ENCODE measurements at places on chromosomes 5 and 9. TPM values are rescaled to one million over a fixed set of nuclear protein-coding genes. Genes with fewer than 3 reads are reported as not detected.

Gene CCDC152
- total RNA-seq: 1.5 TPM

Gene GFI1B
- not detected for total RNA-seq

Gene PFN3
- total RNA-seq: not detected

Gene CDH6
- 2.3 TPM for total RNA-seq

Gene SUSD3
- total RNA-seq: not detected

GRCh38 chr5:109830955-109831502 lies 141.3 kb downstream of the MAN2A1 start:
- no peak overlapping the region for H3K27ac ChIP-seq
- peaks cover 32% of the 10 kb centered on the region for H3K36me3 ChIP-seq
- no peak overlapping the region for H3K4me3 ChIP-seq
- H3K4me1 ChIP-seq: no peaks in the 10 kb centered on the region
- DNase-seq: no peak

- no peaks in the 10 kb centered on the region for H3K4me1 ChIP-seq
- no peaks in the 10 kb centered on the region for H3K36me3 ChIP-seq
- no peak overlapping the region for H3K27ac ChIP-seq
- no peak for DNase-seq
Measured at GRCh38 chr5:58871648-58872242, 288.9 kb downstream of the RAB3C start.

DNA sequence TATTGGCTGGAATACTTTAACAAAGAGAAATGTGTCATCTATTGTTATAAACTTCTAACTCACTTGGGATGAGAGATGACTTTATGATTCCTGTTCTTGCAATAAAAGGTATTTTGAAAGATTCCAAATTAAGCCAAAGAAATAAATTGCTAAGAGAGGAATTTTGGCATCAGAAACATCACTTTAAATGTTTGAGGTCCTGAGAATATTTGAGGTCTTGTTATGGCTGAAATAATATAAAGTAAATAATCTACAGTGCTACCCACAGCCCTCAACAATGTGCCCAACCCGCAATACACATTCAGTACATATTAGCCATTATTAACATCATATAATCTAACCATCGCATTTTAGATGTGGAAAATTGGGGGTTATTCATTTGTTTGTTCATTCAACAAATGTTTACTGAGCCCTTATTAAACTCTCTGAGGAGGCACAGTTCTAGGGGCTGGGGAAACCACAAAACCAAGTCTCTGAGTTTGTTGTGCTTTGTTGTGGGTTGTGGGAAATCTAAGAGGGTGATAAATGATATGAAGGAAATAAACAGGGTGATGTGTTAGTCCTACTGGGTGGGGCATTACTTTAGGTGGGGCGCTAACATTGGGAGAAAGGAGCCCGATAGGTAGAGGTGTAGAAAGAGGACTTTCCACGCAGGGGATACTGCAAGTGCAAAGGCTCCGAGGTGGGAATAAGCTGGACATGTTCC lies 135.2 kb upstream of the CLINT1 start:
- no peaks in the 10 kb centered on the region for H3K27me3 ChIP-seq
- no peak overlapping the region for H3K27ac ChIP-seq
- no peak overlapping the region for H3K4me3 ChIP-seq
- H3K36me3 ChIP-seq: no peaks in the 10 kb centered on the region

DNA sequence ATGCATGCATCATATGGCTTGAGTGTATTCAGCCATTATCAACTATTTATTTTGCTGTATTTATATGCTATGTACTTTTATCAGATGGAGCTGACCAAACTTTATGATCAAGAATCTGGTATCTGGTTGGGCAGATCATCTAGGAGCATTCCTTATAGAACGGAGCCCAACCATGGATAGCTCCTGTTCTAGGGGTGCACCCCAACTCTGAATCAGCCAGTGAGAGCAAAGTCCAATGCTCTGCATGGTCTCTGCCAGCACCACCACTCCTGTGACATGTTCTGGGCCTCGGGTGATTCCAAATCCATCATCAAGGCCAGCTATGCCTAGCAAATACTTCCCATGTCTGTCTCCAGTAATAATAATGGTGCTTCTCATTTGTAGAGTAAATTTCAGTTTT lies 517.5 kb downstream of the AGTPBP1 start:
- H3K36me3 ChIP-seq: no peaks in the 10 kb centered on the region
- H3K27me3 ChIP-seq: no peaks in the 10 kb centered on the region
- H3K4me1 ChIP-seq: no peaks in the 10 kb centered on the region
- no peak for DNase-seq

GRCh38 chr9:117835798-117836197 lies 131.6 kb downstream of the TLR4 start:
- H3K27ac ChIP-seq: no peak overlapping the region
- no peaks in the 10 kb centered on the region for H3K36me3 ChIP-seq
- no peak for DNase-seq
- H3K27me3 ChIP-seq: no peaks in the 10 kb centered on the region
- no peak overlapping the region for H3K4me3 ChIP-seq

- no peaks in the 10 kb centered on the region for H3K36me3 ChIP-seq
- H3K27me3 ChIP-seq: no peaks in the 10 kb centered on the region
- H3K4me3 ChIP-seq: no peak overlapping the region
Measured at GRCh38 chr9:81538890-81539289, 150.5 kb downstream of the TLE1 start.
